ENCODE measurements at places on chromosomes 3 and 15.

- DNase-seq: no peak
These were observed 40.3 kb upstream of the TFRC start for GRCh38 chr3:196122021-196122687.

DNA sequence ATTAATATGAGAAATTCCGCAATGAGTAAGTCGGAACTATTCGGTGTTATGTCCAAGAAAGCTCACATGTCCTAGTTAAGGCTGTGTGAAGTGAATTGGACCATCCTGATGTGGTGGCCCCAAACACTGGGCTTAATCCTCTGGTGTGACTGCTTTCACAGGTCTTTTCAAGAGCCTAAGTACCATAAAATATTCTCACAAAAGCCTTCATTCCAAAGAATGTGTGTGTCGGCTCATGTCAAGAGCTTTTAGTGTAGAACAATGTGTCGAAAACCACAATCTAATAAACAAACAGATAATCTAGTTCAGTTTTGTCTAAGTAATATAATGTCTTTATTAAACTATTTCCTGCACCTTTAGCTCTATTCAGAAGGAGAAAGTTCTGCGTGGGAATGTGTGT lies 311.4 kb downstream of the LPP start:
- no peak for DNase-seq

GRCh38 chr3:147807776-147808175 lies 398.6 kb downstream of the ZIC1 start:
- no peak for DNase-seq

- DNase-seq: no peak
These were observed 30.0 kb upstream of the CACNA1D start for GRCh38 chr3:53464424-53464823.

DNA sequence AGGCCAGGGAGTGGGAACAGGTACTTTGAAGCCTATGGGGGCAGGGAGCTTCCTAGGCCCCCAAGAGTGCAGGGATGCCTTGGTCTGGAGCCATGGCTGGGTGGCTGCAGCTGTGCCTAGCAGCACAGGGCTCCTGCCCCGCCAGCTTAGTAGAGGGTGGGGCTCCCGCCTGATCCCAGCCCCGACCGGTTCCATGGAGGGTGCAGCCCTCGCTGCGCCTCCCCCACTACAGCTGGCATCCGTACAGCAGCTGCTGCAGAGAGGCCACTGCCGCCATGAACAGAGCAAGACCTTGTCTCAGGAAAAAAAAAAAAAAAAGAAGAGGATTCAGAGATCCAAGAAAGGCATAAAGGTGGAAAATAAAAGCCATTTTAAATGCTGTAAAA lies 277.2 kb downstream of the UBE2E2 start:
- no peak for DNase-seq

GRCh38 chr15:42289166-42289565 lies 15.9 kb upstream of the TMEM87A start:
- DNase-seq: no peak

DNA sequence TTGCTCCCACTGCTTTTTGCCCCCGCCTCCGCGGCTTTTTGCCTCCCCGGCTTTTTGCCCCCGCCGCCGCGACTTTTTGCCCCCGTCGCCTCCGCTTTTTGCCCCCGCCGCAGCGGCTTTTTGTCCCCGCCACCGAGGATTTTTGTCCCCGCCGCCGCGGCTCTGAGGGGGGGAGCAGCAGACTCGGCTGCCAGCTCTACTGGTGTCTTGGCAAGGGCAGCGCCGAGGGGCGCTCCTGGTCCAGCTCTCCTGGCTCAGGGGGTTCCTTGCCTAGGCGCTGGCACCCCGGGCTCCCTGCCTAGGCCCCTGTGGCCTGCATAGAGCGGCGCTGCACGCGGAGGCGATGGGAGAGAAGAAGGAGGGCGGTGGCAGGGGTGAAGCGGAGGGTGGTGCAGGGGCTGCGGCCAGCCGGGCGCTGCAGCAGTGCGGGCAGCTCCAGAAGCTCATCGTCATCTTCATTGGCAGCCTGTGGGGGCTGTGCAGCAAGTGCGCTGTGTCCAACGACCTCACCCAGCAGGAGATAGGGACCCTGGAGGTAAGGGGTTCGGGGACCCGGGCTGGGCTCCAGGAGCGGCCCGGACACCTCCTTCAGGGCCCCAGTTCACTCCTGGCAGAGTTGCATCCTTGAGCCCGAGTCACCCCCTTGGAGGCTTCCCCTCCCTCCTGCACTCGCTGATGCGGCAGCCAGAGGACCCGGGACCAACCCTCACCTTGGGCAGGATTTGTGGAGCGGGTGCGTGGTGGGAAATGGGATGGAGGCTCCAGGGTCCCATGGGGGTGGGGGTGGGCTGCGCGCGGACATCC lies 642.4 kb downstream of the GOLGA6L6 start:
- DNase-seq: no peak

DNA sequence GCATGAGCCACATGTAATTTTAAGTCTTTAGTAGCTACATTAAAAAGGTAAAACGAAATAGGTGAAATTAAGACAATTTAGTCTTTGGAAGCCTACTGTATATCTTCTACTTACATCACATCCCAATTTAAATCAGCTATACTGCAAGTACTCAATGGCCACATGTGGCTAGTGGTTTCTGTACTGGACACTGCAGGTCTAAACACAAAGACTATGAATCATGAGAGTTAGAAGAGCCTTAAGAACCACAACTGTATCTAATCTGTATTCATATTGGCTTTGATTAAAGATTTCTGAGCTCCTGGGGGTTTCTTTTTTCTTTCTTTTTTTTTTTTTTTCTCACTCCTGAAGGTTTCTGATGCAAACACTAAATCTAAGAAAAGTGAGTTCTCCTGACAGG lies 2.3 kb upstream of the EIF1B start:
- DNase-seq: no peak

- DNase-seq: no peak
These were observed 2.9 kb upstream of the FYTTD1 start for GRCh38 chr3:197746801-197747237.

- DNase-seq: no peak
These were observed 475.3 kb downstream of the FHIT start for GRCh38 chr3:60775985-60776384.

GRCh38 chr3:145906301-145906700 lies 254.7 kb downstream of the PLOD2 start:
- no peak for DNase-seq

- DNase-seq: no peak
These were observed 786.0 kb downstream of the TUSC7 start for GRCh38 chr3:117495620-117496019.

- no peak for DNase-seq
These were observed 207.0 kb upstream of the DCBLD2 start for GRCh38 chr3:99108508-99108907.

DNA sequence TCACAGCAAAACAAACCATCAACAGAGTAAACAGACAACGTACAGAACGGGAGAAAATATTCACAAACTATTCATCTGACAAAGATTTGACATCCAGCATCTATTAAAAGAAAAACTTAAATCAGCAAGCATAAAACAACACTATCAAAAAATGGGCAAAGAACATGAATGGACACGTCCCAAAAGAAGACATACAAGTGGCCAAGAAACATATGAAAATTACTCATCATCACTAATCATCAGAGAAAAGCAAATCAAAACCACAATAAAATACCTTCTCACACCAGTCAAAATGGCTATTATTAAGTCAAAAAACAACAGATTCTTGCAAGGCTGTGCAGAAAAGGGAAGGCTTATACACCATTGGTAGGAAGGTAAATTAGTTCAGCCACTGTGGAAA lies 13.7 kb upstream of the SERPINI2 start:
- no peak for DNase-seq

- no peak for DNase-seq
These were observed 39.9 kb upstream of the MB21D2 start for GRCh38 chr3:192957441-192958021.

- DNase-seq: no peak
These were observed 234.6 kb downstream of the THRB start for GRCh38 chr3:24259901-24260512.

GRCh38 chr15:43531018-43531670 lies 13.7 kb downstream of the MAP1A start:
- no peak for DNase-seq

DNA sequence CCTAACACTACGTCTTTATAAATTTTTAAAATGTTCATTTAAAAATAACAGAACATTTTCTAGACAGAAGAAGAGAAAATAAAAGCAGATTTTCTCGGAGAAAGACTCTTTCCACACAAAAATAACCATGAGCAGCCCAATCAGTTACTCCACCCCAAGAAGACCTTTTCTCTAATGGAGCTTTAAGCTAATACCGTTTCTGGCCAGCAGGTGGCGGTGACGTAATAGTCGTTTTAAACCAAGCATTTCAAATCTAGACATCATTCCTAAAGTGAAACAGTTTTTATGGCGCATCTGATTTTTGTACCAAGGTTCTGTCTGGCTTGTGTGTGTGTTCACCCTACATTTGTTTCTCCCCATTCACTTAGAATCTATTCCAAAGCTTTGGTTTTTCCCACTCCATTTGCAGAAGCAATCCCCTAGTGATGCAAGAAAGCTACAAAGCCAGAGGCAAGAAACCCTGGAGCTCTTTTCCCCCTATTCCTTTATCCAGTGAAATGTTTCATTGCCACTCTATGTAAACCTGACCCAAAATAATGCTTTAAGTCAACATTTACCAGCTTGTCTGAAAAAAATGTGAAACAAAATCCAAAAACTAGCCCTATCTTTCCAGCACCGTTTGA lies 336.7 kb upstream of the IGF1R start:
- DNase-seq: peak; percentile 20

GRCh38 chr3:114874522-114874971 lies 272.5 kb downstream of the ZBTB20 start:
- DNase-seq: no peak

- no peak for DNase-seq
These were observed 8.8 kb downstream of the BCL6 start for GRCh38 chr3:187736418-187736871.

GRCh38 chr3:19254189-19254588 lies 105.9 kb downstream of the KCNH8 start:
- no peak for DNase-seq

DNA sequence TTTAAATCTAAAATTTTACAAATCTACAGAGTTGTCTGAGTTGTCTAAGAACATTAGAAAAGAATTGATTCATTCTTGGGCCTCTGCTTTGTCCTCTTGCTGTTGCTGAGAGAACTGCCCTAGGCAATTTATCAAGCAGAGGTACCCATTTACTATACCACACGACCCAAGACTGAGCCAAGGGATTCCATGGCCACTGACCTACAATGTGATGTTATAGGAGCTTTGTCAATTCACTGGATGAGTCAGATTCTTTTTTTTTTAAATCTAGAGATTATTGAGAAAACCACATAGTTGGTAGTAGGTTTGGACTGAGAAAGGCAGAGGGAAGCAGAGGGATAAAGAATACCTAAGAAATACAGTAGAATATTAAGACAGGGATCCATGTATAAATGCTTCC lies 55.3 kb downstream of the TRAT1 start:
- DNase-seq: no peak

DNA sequence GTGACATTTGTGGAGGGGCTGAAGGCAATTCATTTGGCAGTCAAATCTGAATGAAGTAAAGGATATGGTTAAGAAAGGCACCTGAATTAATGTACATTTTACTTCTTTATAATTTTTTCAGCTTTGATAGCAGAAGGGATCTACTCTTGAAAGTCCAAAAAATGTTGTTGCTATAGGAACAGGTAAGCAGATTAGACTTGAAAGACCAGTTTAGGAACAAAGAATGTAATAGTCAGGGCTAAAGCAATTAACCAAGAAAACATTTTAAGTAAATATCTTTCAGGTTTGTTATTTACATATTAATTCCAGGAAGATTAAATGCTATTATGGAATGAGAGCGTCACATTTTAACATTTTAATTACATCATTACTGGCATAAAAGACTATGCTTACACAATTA lies 1.1 kb downstream of the ATP13A4 start:
- DNase-seq: no peak

GRCh38 chr15:88656760-88657221 lies 18.0 kb downstream of the ISG20 start:
- no peak for DNase-seq

GRCh38 chr3:127625821-127626220 lies 3.2 kb upstream of the PODXL2 start:
- DNase-seq: no peak

DNA sequence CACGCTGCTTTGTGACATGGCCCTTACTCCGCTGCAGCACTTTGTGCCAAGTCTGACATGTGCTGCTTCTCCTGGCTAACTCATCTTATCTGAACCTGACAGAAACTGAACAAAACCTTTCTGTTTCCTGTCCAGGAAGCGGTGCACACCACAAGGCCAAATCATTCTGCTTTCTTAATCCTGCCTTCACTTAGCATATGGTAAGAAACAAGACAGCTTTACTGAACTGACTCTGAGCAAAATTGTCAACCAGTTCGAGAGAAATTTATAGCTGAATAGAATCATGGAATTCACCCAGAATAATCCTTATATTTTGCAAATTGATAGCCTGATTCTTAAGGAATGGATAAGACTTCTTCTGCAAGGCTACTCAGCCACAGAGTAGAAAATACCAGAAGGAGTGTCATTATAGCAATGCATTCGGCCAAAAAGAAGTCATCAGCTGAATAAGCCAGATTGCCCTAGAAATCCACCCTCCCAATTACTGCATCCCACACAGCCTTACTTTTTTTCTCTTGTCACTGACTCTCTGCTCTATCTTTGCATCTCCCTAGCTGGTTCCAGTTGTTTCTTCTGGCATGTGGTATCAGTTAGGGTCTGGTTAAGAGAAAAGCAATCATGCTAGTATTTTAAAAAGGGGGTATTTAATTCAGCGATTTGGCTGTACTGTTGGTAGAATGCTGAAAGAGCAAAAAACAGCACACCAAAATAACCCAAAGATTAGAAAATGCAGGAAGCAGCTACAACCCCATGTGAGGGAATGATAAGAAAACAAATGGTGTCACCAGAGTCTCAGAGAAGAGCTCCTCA lies 41.6 kb upstream of the STRIT1 start:
- no peak for DNase-seq

Measured in stimulated activated CD4-positive, alpha-beta T cell treated with anti-CD3 and anti-CD28 coated beads, Interleukin-1b, Interleukin-23, amount 100 ng/mL, for 1 hour (primary cell).